ENCODE measurements at places on chromosomes 13 and 19.
A peak's percentile ranks its signal among the peaks of the same experiment; 100 is the strongest.

- DNase-seq = no peak
Observed at GRCh38 chr13:80235166-80235966, 105.6 kb downstream of the SPRY2 start.

GRCh38 chr19:51422053-51422448, 4.6 kb upstream of the SIGLEC10 start:
- DNase-seq = peak; percentile 78

DNA sequence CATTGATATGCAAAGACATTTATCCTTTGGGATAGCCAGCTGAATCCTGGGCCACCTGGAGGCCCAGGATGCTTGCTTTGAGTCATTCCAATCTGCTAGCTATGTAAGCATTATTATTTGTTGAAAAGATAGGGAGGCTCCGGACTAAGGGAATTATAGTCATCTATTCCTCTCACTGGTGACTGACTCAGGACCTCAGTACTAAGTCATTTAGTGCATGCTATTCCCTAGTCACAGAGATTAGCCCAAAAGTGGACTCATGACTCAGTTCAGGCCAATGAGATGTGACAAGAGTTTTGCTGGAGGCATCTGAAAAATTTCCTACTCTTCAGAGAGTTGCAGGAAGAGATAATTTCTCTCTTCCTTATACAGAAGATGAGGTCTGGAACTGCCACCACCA, 67.9 kb upstream of the ITM2B start:
- no peak for DNase-seq

GRCh38 chr19:54172471-54173358, at the start of gene TMC4:
Gene TMC4 (minus strand): TSS chr19:54173160. CDS start chr19:54173117, 43 bp downstream.
- no peak for DNase-seq

DNA sequence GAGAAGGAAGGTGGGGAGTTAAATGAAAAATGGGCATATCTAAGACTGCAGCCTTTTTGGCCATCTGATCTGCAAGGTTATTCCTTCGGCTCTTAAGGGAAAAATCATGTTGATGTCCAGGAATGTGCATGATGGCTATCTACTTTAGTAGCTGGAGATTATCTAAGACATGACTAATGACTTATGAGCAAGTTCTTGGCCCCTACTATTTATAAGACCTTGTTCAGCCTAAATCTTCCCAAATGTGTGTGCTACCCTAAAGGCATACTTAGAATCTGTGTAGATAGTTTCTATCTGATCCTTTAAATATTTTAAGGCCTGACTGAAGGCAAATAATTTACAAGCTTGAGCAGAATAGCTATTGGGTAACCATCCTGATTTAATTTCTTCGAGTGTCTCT, 41.8 kb upstream of the CD177 start:
- no peak for DNase-seq

DNA sequence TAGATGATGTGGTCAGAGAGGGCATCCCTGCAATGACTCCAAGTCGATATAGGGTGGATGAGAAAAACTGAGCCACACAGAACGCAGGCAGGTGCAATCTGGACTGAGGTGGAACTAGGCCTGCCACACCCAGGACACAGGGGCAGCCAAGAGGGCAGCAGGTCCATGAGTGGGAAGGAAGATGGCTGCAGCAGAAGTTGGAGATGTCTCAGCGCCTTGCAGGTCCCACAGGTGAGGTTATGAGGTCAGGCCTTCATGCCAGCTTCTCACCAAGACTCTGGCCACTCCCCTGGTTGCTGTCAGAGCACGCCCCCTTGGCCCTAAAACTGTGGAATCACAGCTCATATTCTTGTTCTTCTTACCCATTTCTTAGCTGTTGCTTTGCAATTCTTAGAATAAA, 147.7 kb upstream of the VSTM2B start:
- no peak for DNase-seq

- DNase-seq = peak; percentile 66
Observed at GRCh38 chr13:33251131-33251661, 34.4 kb downstream of the STARD13 start.

- DNase-seq = no peak
Observed at GRCh38 chr19:12821761-12822160, 12.6 kb downstream of the RTBDN start.

DNA sequence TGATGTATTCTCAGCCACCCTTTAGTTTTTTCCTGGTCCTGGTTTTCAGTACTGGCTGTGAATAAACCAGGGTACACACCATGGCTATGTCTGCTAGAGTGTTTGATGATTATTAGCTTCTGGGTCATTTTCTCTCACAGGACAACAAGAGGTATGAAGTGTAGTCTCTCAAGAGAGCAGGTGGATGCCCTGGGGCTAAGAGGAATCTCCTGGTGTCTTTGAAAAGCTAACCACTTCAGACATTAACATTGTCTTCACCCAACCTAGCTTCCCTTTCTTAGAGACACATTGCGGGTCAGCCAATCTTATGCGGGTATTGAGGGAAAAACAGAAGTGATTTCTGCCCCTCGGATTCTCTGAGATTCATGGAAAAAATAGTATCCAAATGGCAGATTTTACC, 1.6 kb downstream of the ZNF730 start:
- no peak for DNase-seq

- no peak for DNase-seq
Observed at GRCh38 chr13:43006893-43007631, 15.0 kb upstream of the EPSTI1 start.

- DNase-seq = no peak
Observed at GRCh38 chr19:12194827-12195731, 32.2 kb downstream of the ZNF136 start.

- DNase-seq = no peak
Observed at GRCh38 chr13:37615276-37615675, 16.7 kb upstream of the POSTN start.

DNA sequence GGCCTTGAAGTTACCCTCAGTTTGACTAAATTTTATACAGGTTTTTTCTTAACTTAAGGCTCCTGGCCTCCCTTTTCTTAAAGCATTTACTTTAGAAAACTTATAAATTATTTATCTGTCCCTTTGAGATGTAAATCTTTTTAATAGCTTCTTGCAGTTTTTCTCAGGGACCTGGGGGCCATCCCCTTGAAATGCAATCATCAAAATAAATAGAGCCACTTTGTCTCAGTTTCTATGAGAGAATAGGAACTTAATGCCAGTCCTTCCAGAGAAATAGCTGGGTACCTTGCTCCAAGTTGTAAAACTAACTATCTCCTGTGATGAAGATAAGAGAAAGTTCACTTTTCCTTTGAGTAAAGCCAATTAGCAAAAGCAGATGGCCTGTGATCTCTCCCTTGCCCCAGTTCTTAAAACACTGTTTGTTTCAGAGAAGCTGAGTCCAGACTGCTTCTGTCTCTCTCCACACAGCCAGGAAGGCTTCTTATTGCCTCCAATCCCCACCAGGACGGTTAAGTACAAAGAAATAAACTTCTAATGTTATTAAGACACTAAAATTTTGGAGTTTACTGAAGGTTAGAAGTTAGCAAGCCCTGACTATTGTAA, 913.1 kb downstream of the OLFM4 start:
- no peak for DNase-seq

- DNase-seq = no peak
Observed at GRCh38 chr13:49060678-49061387, 85.1 kb downstream of the FNDC3A start.

DNA sequence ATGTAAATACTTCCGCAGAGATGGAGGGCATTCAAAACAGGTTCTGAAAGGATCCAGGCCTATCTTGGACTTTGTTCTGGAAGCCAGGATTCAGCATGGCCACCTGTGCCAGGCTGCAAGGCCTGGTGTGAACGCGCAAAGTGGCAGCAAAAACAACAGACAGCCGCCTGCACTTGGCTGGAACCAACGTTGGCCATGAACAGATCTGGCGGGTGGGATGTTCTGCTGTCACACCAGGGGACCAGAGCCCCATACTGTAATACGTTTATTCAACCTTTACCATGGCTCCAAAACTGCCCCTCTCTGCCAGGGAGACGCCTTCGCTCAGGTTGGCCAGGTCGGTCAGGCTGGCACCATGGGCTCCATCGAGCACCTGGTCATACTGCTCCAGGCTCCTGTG, 69.7 kb downstream of the EPS15L1 start:
- DNase-seq = no peak

GRCh38 chr19:1383312-1384084, at the start of gene NDUFS7:
Gene NDUFS7 (plus strand): TSS chr19:1383907. CDS start chr19:1383927, 20 bp downstream.
- peak; percentile 82 for DNase-seq

- DNase-seq = no peak
Observed at GRCh38 chr13:40052954-40053353, 397.5 kb downstream of the COG6 start.

DNA sequence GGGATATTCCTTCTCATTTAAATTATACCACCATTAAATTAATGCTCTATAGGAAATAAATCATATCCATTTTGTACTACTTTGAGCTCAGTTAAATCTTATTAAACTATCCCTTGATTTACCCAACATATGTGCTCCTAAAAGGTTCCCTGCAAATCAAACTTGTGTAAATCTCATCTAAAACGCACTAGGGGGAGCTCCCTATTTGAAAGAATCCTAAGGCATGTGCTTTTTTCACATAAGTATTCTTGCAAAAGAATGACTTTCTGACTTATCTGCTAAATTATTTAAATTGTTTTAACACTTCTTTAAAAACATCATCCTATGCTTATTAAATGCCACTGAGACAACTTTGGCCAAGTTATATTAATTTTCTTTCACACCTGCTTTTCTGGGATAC, 7.9 kb downstream of the INTS6 start:
- DNase-seq = no peak
